ENCODE measurements at places on chromosomes 13 and 19.

GRCh38 chr13:108834193-108834592, 204.8 kb downstream of the MYO16 start:
- DNase-seq: no peak

- no peak for DNase-seq
Observed at GRCh38 chr19:4015705-4016402, 8.3 kb downstream of the PIAS4 start.

DNA sequence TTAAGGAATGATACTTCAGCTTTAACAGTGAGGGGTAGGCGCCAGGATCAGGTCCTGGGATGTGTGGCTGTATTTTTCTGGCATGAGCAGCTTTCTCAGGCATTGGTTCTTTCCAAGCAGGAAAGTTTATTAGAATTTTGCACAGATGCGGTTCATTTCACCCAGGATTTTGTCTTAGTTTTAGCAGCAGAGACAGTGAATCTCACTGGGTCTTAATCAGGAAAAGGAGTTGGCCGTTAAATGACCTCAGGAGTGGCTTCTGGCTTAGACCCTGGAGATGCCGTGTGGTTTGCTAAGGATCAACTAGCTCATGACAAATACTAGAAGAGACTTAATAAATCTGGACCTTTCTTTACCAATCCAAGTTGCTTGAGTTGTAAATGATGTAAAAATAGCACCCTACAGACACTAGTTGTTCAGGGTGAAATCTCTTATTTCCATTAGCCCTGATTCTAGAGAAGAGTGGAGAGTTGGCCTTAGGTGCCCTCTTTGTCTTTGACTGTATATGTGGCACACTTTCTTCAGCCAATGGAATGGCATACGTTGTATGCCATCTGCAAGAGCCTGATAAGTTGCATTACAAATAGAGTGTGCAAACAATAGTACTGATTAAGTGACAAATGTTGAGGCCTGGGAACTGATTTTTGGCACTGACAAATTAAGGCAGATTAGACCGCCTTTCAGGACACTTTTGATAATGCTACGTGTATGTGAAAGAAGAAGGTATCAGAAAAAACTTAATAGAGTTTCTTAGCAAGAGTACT, 34.0 kb downstream of the LRCH1 start:
- no peak for DNase-seq

DNA sequence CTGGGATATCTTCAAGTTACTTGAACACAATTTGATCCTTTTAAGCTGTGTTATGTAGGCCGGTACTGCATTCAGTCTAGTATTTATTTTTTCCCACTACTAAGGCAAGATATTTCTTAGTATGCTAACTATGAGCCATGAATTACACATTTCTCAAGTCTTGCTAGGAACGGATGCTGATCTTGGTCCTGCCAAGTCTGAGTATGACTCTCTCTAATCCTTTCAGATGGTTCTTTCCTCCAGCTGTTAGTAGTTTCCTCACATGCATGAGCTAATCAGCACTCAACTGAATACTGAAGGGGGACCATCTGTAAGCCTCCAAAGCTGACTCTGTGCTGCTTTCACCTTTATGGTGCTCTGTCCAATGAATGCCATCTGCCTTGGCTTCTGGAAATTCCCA, 460.3 kb downstream of the KCTD12 start:
- no peak for DNase-seq

GRCh38 chr13:25682276-25682675, 310.5 kb downstream of the ATP8A2 start:
- DNase-seq: no peak

- no peak for DNase-seq
Observed at GRCh38 chr19:41239363-41239762, 20.3 kb downstream of the AXL start.

DNA sequence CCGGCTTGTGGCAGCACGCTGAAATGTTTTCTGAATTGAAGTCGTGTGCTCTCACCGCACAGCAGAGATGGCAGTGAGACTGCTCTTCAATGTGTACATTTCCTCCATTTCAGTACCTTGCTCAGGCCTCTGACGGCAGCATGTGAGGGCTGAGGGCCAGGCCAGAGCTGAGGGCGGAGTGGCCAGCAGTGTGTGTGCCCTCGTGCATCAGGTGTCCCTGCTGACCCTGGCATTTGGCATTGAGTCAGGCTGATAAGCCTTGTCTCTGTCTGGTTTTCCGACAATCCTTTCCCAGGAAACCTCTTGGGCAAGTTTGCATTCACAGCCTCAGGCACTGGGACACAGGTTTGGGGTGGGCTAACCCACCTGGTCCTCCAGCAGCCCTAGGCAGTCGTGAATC, 62.3 kb downstream of the EFNB2 start:
- DNase-seq: no peak

DNA sequence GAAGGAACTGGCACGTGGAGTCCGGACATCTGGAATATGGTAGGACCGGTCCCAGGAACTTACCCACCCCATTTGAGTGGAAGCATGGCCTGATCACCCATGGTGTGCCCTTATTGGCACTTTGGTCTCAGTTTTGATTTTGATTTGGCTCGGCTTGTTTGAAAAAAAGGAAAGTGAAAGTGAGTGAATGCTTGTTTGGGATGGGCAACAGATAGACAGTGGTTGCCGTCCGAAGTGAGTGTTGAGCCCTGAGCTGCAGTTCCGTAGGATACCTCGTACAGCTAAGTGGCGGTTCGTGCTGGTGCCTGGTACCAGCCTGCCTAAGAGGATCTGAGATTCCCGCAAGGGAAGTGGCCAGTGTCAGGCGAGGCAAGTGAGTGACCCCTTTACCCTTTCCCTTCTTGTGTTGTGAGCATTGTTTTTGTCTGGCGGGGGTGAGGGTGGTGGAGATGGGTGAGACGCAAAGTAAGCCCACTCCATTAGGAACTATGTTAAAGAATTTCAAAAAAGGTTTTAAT, 605.8 kb downstream of the UQCRFS1 start:
- DNase-seq: no peak

- DNase-seq: no peak
Observed at GRCh38 chr13:102234618-102235017, 167.2 kb downstream of the FGF14 start.

- no peak for DNase-seq
Observed at GRCh38 chr19:47049307-47049700, 880 bp upstream of the TMEM160 start.

- DNase-seq: no peak
Observed at GRCh38 chr19:38213911-38214625, 10.0 kb downstream of the DPF1 start.

DNA sequence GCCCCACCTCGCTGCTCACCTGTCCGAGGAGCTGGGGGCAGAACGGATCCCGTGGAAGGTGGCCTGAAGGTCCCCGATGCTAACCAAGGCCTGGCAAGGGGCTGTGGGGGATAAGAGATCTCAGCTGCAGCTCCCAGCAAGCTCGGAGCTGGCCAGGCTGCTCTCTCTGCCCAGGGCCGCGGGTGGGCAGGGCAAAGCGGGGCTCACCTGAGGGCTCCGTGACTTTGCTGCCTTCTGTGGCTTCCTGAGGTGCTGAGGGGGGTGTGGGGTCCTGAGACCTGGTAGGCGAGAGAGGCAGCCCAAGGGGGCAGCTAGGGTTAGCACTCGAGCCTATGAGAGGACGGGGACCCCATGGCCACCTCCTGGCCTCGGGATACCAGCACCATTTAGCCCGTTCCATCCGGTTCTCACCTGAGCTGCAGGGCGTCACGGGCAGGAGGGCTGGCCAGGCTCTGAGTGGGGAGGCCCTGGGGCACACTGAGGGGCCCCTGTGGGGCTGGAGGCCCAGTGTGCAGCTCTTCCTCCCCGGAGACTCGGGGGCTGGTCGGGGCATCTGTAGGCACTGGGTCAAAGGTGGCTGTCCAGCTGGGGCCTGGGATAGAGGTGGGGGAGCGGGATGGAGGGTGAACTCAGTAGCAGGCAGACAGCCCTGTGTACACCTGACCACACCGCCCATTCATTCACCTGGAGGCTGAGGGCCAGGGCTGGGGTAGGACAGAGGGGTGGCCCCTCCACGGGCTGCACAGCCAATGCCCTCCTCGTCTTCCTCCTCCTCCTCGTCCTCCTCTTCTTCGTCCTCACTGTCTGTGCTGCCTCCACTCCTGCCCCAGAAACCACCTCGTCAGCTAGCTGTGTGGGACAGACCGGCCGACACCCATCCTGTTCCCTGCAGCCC, 3.1 kb upstream of the TMEM86B start:
- no peak for DNase-seq

DNA sequence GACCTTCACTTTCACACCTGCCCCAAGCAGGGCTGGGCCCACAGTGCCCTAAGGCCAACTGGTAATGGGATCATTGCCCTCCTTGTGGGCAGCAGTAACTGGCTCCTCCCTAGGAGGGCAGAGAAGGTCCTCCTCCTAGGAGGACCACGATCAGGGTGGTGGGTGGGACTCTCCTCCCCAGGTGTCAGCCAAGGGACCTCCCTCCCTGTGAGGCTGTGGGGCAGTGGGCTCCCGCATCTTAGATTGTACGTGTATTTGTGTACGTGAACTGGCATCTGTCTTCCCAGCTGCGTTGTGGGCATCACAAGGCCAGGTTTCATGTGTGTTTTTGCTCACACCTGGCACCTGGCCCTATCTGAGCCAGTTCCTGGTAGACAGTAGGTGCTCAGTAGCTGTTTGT, 111.8 kb downstream of the SOX1 start:
- no peak for DNase-seq

- no peak for DNase-seq
Observed at GRCh38 chr13:37383046-37383445, 215.5 kb downstream of the POSTN start.

DNA sequence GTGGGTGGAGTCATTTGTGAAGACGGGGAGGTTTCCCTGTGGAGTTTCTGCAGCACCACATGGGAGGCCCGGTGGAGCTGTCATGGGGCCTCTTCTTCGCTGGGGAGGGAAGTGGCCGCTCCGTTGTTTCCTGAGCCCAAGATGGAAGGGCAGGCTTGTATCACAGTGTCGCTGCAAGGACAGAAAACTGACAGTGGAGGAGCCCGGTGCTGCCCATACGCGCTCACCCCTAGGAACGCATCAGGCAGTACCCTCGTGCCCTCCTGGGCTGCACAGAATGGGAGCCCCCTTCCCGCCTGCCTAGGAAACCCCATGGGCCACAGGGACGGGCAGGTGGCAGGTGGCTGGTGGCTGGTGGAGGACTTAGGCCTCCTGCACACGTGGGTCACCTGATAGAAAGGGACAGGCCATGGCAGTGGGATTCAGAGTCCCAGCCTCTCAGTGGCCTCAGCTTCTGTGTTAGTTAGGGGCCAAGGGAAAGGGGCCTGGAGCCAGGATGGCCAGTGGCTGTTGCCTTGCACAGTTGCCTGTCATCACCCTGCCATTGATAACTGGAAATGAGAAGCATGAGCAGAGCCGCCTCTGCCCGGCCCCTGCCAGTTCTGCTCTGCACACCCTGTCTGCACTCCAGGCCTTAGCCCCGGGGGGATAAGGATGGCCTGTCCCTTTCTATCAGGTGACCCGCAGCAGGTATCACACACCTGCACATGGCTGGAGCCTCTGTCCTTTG, 7.6 kb downstream of the COL4A2 start:
- no peak for DNase-seq

DNA sequence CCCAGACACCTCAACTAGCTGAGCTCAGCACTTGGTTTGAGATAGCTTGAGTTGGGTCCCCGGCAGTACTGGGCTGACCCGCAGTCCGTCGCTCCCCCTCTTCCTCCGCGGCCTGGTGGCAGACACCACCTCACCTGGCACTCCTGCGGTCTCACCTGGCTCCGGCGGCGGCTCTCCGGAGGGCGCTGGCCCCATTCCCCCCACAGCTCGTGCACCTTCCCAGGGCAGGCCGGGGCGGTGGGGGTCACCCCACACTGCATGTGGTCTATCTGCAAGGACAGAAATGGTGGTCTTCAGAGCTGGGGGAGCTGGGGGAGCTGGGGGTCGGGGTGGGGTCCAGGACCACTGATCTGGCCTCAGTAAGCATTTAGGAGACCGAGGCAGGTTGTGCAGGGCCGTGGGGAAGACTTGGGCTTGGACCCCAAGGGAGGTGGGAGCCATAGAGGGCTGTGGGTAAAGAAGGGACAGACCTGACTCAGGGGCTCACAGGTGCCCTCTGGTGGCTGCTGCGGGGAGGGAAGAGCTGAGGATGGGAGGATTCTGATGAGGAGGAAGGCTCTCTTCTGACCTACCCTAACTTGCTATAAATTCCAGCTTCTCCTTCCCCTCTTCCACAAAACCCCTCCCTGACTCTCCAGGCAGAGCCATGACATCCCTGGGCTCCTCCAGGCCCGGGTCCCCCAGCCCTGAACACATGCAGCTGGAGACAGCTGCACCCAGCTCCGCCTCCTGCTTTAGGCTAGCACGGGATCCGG, 6.7 kb upstream of the PLIN4 start:
- DNase-seq: no peak

- no peak for DNase-seq
Observed at GRCh38 chr19:36423925-36424324, 5.5 kb upstream of the ZFP82 start.

- no peak for DNase-seq
Observed at GRCh38 chr19:36152352-36153091, at the start of gene COX7A1. Gene COX7A1 (minus strand): TSS chr19:36152447. CDS start chr19:36152407, 40 bp downstream.

Data from inflammatory macrophage treated with lipopolysaccharide for 1 hour (primary cell).